Mesenteric fat pad (tissue), 1 donor: ENCODE measurements at places on chromosomes 6 and 20. TPM values are rescaled to one million over a fixed set of nuclear protein-coding genes. Genes with fewer than 3 reads are reported as not detected.

DNA sequence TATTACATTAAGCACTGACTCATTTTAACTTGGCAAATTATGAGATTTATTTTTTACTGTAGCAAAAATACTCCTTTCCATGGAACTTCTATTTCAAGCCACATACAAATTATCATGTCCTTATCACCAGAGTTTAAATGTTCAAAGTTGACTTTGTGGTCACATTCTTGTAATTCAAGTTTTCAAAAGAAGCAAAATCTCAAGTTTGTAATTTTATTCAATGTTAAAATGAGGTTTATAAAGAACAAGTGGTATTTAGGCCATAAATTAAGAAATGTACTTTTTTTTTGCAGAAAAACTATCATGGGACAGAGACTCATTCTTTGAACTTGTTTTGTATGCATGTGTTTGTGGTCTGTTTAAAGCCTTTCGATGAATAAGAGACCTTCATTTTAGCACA, 811.5 kb downstream of the TENT5A start:
- DNase-seq, result no peak

DNA sequence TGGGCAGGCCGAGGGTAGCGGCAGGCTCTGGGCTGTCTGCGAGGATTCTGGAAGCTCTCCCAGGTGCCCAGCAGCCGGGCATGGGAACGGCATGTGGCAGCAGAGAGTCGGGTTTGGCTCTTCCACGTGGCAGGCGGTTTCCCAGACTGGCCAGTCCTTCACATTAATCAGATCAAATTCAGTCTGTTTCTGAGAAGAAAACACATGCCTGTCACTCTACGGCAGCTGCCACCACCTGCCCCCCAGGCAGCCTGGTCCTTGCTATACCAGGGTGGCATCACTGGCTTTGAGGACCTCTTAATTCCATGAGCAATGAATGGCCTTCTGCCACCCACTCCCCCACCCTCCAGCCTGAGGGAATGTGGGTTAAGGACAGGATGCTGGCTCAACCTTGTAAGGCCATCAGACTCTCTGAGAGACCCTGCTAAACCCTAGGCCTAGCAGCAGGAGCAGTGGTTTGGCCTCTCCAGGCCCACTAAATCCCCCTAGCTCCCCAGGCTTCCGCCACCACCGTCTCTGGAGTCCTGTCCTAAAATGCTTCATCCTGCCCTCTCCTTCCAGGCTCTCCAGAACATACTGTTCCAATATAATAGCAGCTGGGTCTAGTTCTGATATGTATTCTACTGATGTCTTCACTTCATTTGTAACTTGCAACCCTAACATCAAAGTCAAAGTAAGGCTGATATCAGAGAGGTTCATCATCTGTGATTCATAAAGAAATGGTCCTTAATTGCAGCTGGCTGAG, 47.8 kb downstream of the PLCG1 start:
- peak; percentile 71 for DNase-seq

The RNF114 gene
- total RNA-seq, result 59.9 TPM

The FLOT1 gene
- total RNA-seq, result 190 TPM

DNA sequence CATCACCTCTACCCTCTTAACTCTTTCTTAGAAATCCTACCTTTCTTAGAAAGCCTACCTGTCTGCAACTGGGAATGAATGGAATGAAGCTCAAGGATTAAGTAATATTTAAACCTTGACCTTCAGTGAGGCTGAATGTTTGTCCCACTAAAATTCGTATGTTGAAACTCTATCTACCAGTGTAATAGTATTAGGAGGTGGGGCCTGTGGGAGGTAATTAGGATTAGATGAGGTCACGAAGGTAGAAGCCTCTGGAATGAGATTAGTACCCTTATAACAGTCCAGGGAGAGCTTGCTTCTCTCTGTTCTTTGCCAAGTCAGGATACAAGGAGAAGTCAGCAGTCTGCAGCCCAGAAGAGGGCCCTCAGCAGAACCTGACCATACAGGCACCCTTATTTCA, 158.0 kb downstream of the TENT5A start:
- no peak for DNase-seq

DNA sequence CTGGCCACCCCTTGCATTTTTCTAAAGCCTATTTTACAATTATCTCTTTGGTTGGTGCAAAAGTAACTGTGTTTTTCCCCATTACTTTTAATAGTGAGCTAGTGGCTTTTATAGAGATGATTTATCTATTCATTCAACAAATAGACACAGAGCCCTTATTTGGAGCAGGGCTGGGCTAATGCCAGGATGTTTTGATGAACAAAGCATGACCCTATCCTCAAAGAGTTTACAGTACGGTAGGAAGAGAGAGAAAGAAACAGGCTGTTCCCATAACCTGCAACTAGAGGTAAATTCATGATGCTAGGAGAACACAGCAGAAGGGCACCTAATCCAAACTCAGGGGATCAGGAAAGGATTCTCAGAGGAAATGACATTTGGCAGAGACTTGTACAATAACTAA, 37.3 kb upstream of the UST start:
- DNase-seq, result no peak

DNA sequence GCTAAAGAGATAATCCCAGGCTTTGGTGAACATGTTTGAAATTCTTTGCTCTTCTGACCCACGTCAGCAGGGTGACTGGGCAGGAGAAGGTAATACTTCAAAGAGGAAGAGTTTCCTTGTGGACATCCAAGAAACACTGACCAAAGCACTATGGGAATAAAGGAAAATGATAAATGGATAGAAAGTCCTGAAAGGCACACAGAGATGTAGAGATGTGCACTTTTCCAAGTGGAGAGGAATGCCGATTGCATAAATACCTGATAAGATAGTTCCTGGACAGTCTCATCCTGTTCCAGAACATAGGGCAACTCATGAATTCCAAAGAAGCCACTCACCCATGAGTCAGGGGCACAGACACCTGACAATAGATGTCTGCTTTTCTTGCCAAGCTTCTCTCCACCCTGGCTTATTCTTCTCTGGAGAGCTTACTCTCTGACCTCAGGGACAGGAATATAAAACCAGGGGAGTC, 191.3 kb upstream of the FOXA2 start:
- no peak for DNase-seq

The ISM1 gene
- 4.0 TPM for total RNA-seq

DNA sequence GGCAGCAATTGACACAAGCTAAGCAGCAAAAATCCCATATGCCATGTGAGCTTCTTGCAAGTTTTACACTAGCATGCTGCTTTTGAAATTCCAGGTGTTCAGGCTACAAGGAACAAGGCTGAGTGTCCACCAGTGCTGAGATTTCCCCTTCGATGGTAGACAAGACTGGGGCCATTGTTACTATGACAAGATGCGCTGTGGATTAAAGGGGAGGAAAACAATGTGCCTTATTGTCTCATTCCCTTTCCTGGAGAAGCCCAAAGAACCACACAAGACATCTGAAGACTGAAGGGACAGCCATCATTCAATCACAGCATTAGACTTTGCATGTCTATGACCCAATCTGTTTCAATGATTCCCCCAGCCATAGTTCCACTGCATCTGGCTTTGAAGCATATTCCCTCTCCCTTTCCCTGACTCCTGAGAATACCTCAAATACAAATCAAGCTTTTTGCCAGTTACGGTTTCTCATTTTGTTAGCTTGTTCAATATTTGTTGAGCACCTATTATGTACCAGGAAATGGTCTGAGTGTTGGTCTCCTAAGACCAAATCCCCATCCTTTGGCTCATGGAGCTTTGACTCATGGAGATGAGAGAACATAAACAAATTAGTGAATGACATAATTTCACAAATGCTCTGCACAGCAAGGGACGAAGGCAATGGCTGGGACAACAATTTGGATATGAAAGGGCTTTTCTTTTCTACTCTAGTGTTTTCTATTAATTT, 23.4 kb upstream of the SCGN start:
- DNase-seq, result no peak

DNA sequence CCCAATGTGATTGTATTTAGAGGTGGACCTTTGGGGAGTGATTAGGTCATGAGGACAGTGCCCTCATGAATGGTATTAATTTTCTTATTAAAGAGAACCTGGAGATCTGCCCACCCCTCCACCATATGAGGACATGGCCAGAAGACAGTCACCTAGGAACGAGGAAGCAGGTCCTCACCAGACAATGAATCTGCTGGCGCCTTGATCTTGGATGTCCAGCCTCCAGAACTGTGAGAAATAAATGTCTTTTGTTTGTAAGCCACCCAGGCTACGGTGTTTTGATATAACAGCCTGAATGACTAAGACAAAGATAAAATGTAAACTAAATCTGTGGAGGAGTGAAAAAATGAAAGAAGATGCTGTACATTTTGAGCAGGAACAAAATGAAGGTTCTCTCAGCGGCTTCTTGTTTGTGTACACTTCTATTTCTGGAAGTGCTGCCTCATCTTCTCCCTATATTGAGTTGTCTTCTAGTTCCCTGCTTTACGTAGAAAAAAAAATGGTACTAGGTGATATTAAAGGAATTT, 1.5 kb upstream of the IPCEF1 start:
- no peak for DNase-seq

DNA sequence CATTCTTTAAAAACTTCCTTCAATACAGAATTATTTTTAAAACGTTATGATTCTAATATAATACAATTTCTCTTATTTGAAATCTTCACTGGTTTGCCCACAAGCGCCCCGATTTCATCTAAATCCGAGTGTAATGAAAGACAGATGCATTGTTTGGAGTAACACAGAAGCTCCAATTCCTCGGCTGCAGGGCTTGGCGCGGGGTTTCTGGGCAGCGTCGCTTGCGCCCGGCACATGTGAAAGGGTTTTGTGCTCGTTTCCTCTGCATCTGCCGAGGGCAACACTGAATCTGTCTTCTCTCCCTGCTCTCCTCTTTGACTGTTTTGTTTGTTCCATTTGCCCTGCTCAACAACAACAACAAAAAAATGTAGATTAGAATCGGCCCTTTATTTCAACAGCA, 248.6 kb upstream of the QKI start:
- DNase-seq, result no peak

DNA sequence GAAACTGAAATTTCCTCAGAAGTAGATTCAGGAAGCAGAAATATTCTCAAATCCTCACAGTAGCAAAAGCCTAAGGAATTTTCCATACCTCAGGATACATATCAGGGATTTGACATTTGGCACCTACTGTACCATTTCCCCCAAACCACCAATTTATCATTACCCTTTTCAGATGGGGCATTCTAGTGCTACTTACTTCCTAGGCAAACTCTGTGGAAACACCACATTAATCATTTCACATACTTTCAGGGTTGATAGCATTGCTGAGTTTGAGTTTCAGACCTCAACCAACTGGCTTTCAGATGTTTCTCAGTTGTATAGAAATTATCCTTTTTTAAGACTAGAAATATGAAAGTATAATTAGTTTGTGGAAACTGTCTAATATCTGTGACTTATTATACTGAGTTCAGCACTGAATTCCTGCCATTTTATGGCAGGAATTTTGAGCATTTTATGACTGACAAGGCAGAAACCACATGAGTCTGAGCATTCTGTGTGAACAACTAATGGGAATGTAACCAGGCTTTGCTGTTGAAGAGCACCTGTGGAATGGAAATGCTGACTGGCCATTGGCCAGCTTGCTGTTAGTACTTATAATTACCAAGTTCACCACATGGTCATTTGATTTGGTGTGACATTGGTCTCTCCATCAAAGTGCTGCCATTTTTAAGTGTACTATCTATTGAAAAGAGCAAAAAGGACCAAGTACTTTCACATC, 35.1 kb upstream of the IRAK1BP1 start:
- DNase-seq, result no peak

GRCh38 chr20:6959900-6960312, 192.4 kb downstream of the BMP2 start:
- no peak for DNase-seq

DNA sequence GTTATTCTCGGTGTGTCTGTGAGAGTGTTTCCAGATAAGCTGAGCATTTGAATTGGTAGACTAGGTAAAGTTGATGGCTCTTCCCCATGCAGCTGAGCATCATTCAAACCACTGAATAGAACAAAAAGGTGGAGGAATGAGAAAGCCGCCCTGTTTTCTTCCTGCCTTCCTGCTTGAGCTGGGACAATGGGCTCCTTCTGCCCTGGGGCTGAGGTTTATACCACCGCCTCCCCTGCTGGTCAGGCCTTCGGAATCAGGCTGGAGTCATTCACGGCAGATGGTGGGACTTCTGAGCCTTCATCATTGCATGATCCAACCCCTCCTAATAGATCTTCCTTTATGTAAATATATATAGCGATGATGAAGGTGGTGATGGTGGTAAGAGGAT, 124.9 kb downstream of the ANKRD60 start:
- no peak for DNase-seq

The LHFPL5 gene
- not detected for total RNA-seq

- DNase-seq, result no peak
Observed at GRCh38 chr20:50415021-50415515, 95.1 kb upstream of the PTPN1 start.

GRCh38 chr6:38234934-38235682, 404.6 kb downstream of the BTBD9 start:
- no peak for DNase-seq

- peak; percentile 57 for DNase-seq
Observed at GRCh38 chr6:158772172-158772571, 47.0 kb downstream of the EZR start.

The ZFAND3 gene
- total RNA-seq, result 89.6 TPM

DNA sequence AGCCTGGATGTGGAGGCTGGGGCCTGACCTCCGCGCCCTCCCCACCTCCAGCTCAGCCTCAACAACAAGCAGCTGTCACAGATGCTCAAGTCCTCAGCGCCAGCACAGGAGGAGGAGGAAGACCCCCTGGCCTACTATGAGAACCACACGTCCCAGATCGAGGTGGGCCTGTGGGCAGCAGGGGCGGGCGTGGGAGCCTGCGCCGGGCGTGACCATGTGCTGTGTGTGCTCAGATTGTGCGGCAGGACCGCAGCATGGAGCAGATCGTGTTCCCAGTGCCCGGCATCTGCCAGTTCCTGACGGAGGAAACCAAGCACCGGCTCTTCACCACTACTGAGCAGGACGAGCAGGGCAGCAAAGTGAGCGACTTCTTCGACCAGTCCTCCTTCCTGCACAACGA, 23.5 kb downstream of the UQCC2 start:
- no peak for DNase-seq

- no peak for DNase-seq
Observed at GRCh38 chr20:9323622-9324021, 190.8 kb upstream of the LAMP5 start.

The HLA-DMB gene
- 12.3 TPM for total RNA-seq

The MOXD1 gene
- 2.2 TPM for total RNA-seq

The CST4 gene
- not detected for total RNA-seq

- DNase-seq, result no peak
Observed at GRCh38 chr6:129539032-129539431, 170.9 kb downstream of the ARHGAP18 start.

GRCh38 chr6:167565884-167566599, 241.2 kb downstream of the TTLL2 start:
- DNase-seq, result peak; percentile 85

The BHLHE23 gene
- not detected for total RNA-seq

The C2 gene
- total RNA-seq, result 60.8 TPM

DNA sequence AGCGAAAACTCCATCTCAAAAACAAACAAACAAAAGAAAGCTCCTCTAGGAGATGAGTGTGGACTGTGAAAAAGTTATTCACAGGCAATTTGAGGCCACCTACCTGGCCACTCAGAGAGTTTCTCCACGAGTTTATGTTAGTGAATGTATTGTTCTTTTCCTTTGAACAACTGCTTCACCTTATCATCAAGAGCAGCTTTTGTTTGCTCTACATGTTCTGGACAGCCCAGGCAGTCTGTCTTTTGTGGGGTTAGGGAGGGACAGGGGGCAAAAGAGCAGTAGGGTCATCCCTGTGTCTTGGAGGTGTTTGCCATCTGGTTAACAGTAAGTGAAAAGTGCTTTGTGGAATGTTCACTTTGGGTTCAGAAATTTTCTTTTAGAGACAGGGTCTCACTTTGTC, 8.0 kb downstream of the CASS4 start:
- DNase-seq, result no peak

The CCN6 gene
- not detected for total RNA-seq
